ENCODE measurements at places on chromosomes 3 and 15.

- peak; percentile 40 for DNase-seq
Observed at GRCh38 chr15:90620379-90621067, 90.8 kb downstream of the CRTC3 start.

DNA sequence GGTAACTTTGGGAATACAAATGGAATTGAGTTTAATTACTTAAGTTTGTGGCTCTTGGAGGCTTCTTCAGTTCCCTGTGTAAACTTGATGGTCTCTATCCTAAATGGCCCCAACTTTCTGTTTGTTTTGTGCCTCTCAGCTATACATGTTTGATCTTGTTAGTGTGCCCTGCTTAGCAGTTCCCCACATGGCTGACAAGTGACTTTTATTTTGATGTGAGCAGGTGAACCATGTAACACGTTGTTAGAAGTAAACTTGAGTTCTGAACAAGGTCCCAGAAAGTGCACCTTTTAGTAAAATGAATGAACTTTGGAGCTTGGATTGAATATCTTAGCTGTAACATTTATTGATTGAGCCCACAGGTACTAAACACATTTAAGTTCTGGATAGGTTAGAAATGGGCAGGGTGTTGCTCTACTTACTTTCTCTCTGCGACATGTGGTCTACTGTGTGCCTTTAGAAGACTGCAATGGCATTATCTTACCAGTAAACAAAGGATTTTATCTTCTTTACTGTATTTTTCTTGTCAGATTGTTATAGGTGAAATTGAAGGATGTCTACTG is 4.5 kb downstream of the LSM3 start:
- DNase-seq: no peak

DNA sequence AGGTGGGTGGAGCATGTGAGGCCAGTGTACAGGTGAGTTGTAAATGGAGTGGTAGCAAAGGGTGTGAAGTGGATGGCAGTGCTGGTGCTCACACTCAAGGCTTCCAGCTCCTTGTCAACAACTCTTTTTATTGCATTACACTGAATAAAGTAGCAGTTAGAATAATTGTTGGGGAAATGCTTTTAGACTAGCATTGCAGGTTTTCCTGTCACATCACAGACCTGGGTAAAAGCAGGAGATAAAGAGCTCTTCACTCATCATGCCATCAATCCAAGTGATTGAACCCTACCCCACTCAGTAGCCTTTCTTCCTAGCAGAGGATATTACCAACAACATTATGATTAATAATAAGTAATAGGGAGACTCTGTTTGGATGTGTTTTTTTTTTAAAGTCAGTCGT is 81.6 kb downstream of the CDIN1 start:
- no peak for DNase-seq

DNA sequence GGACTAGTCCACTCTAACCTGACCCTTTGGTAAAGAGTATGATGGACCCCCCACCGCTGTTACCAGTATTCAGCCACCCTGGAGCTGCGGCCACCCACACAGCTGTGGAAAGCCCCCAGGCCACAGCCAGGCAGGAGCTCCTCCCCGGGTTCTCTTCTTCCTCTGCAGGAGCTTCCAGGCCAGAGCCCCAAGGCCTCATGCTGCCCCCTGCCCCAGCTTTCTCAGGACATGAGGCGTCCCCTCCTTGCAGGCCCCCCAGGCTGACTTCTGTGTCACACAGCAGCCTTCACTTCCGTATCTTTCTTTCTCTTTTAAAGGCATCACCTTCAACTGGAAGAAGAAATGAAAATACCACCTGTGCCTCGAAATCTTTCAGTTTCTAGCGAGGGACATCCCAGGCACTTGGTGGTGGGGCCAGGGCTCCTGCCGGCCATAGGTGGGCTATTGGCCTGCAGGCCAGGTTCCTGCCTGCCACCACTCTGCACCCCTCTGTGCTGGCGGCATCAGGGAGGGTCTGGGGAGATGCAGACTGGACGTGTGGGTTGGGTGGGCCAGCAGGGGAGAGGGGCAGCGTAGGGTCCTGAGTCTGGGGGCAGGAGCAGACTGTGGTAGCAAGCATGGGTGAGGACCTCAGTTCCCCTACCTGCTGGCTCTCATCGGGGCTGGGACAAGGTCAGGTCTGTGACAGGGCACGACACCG is 19.9 kb downstream of the KLF13 start:
- DNase-seq: peak; percentile 52

GRCh38 chr3:29274667-29275066 is 6.2 kb upstream of the RBMS3 start:
- DNase-seq: no peak

DNA sequence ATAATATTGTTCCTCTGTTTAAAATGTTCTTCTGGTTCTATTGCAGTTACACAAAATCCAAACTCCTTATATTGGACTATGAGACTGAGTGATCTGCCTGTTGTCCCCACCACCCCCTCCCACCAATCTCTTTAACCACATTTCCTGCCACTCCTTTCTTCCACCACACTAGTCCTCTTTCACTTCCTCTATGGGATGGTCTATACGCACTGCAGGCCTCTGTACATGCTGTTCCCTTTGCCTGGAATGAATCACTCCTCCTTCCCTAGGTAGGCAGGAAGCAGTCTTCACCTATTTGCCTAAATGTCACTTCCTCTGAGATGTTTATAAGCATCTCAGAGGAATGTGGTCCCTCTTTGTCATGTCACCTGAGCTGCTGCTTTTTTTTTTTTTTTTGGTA is 4.0 kb downstream of the MAP2K1 start:
- DNase-seq: no peak

- DNase-seq: no peak
Observed at GRCh38 chr15:70566989-70567388, 196.4 kb downstream of the UACA start.

GRCh38 chr3:8001712-8002111 is 499.9 kb upstream of the LMCD1 start:
- DNase-seq: no peak

DNA sequence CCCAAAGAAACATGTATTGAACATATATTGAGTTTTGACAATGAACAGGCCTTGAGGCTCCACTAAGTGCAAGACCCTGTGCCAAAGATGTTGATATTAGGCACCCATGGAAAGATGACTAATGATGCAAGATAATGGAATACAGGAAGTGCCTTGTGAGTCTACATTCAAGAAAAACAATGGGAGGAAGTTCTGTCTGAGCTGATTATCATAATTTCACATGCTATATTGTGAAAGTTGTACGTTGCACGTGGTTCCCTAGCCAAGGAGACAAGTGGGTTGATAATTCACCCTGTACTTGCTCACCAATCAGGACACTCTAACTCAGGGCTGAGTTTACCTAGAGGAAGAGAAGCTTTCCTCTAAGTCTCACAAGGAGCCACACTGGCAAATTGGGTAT is 186.9 kb upstream of the STAC start:
- no peak for DNase-seq

DNA sequence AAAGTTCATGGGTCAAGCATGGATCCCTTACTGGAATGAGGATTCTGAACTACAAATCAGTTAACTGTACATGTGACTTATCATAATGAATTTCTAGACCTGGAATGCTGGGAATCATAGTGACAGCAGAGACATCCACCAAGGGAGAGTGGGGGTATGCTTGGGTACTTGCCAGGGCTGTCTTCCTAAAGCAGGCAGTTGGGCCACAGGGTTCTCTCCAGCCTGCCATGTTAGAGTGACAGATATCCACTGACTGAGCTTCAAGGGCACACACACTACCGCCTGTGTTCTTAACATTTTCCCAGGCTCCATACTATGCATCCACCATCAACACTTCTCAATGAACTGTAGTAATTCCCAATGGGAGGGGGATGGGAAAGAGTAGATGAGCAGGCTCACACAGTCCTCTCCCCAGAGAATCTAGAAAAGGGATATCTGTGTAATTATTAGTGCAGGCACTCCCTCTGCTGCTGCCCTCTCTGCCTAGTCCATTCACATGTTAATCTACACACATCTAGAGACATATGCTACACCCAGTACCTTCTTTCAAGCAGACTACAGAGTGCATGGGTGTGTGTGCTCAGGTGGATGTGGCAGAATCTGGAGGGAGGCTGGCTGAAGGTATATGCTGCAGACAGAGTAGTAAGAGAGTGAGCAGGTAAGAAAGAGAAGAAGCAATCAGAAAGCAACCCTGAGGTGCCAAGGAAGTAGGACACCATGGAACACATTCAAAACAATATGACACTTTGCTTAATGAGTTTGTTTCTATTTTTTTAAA is 3.7 kb downstream of the FSTL1 start:
- no peak for DNase-seq

DNA sequence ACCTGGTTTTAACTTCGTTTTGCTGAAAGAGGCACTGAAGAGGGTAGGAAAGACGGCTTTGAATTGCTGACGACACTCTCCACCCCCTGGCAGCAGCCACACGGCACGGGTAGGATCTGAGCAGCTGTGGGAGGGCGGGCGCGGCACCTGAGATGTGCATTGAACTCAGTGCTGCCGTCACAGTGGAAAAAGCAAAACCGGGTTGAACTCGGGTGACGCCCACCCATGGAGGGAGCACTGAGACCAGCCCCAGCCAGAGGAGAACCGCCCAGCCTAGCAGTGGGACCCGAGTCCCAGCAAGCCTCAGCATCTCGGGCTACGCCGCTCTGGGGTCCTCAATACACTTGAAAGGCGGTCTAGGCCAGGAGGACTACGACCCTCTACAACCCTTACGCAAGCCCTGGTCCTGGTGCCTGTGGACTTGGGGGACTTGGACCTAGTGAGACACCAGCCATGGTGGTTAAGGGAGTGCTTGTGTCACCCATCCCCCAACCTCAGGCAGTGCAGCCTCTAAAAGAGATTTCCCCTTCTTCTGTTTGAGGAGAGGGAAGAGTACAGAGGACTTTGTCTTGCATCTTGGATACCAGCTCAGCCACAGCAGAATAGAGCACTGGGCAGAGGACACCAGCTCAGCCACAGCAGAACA is 50.0 kb upstream of the RPL35A start:
- DNase-seq: no peak

GRCh38 chr3:2372306-2372705 is 273.6 kb downstream of the CNTN4 start:
- no peak for DNase-seq

GRCh38 chr3:11478167-11478566 is 165.5 kb downstream of the VGLL4 start:
- DNase-seq: no peak

GRCh38 chr3:42880601-42881451 is 5.1 kb upstream of the CYP8B1 start:
- DNase-seq: peak; percentile 92

DNA sequence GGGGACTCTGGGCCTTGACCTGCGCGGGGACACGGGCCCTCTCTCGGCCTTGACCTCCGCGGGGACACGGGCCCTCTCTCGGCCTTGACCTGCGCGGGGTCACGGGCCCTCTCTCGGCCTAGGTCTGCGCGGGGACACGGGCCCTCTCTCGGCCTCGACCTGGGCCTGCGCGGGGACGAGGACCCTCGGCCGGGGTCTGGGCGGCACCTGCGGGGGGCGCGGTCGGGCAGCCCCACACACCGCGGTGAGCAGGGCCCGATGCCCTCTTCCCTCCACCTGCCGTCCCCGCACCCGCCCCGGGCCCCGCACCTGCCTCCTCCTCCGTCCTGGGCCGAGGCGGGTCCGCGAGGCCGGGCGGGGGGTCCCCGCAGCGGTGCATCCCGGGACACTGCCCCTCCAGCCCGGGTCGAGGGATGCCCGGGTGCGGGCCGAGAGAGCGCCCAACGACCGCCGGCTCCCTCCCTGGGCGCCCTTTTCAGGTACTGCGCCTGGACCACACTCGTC is 15.6 kb upstream of the CERS3 start:
- DNase-seq: no peak

DNA sequence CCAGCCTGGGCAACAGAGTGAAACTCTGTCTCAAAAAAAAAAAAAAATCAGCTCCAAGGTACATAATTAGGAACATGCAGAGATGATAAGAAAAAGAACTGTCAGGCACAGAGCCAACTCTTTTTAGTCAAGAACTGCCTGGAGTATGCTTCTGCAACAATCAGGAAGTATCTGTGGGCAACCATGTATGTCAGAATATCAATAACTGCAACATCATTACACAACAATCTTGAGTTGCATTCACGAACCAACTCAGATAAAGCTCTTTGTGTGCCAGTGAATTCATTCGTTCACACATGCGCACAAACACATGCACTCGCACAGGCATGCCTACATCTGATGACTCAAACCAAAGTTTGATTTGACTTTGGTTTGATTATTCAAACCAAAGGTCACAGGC is 32.1 kb downstream of the EFHB start:
- DNase-seq: no peak

DNA sequence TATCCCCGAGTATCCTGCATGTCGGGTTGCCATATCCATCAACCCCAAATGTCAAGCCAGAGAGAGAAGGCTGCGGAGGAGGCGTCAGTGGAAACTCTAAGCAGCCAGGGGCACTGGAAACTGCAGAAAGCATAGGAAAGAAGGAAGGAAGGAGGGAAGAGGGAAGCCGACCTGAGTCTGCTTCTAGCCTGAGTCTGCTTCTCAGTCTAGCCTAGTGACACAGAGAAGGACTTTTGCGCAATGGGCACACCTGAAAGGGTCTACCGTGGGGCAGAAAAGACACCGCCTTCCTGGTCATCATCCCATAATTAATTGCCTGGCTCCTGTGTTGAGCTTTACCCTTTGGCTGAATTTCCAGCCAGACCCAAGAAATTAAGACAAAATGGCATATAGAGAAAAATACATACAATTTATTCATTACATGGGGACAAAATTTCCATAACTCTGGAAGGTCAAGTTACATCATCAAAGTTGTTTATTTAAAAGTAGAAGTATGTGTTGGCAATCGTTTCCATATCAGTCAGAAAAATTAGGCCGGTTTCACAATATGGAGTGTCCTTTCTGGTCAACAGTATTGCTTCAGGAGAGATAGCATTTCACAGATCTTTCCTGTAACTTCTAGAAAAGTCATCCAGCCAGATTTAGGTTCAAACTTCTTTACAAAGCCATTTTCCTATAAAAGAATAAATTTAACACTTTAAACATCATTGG is 10.3 kb downstream of the BCL2A1 start:
- DNase-seq: no peak

GRCh38 chr15:79035814-79036213 is 54.8 kb downstream of the RASGRF1 start:
- DNase-seq: no peak

- no peak for DNase-seq
Observed at GRCh38 chr3:70312336-70312735, at the start of gene MDFIC2. Gene MDFIC2 (minus strand): TSS chr3:70312638. CDS start chr3:70311973, 665 bp downstream.

- DNase-seq: no peak
Observed at GRCh38 chr3:7682822-7683229, 818.8 kb upstream of the LMCD1 start.
